ENCODE measurements at places on chromosomes 4 and X.

DNA sequence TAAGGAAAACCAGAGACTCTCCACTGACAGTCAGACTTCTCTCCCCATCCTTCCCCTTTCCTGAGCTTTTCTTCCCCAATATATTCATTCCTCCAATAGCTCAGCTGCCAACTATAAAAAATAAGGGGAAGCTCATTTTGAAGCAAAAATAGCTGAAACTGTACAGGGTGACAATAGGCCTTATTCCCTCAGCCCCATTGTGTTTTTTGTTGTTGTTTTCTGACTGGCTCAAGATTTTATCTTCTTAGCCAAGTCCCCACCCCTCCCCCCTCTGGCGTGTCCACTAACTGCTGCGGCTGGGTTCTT is 26.2 kb downstream of the PRPS1 start:
- DNase-seq, result no peak

- no peak for DNase-seq
Measured at GRCh38 chr4:162237676-162238075, 73.9 kb upstream of the FSTL5 start.

- no peak for DNase-seq
Measured at GRCh38 chr4:31793907-31794306, 1073.7 kb downstream of the PCDH7 start.

DNA sequence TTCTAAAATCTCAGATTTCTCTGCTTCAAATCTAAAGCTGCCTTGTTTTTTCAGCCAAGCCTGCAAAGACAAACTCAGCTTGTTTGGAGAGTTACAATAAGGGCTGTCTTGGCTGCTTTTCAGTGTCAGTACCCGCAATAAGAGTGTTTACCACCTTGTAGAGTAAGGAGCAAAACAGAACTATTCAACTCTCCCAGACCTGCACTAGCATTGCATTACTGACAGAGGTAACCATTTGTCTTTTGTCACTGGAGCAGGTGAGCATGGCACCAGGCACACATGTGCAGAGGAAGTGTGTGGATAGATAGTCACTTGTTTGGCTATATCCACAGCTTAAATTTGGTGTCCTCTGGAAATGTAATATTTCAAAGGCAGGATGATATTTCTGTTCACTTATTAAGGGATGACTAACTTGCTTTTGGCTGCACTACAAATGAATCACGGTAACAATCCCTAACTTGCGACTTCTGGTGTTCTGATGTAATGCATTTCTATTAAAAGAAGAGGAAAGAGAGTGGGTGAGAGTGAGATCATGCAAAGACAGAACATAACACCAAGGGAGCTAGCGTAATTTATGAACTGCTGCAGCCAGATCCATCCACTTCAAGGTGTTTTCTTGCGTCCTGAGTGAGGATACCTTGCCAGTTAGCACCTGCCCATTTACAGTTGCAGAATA is 38.6 kb downstream of the PTCHD1 start:
- peak; percentile 86 for DNase-seq

DNA sequence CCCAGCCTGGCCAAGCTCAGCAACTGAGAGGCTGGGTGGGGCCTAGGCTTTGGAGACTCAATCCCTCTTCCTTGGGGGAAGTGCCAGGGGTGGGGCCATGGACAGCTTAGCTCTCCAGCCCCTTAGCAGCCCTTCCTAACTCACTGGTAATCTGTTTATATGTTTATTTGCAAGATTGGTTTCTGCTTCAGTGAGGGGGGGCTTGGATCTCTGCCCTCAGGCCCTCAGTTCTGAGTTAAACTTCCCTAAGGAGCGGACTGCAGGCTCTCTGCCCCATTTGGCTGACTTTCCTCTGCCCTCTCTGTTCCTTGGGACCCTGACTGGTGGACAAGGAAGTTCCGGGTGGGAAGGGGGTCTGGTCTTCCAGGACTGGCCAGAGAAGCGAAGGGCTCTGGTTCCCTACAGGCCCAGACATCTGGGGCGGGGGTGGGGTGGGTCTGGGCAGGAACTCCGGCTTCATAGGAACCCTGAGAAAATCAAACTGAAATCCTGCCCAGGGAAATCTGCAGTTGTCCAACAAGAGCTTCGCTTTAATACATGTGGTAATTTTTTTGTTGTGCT is 51.4 kb downstream of the NALF2 start:
- no peak for DNase-seq

- DNase-seq, result no peak
Measured at GRCh38 chr4:127182687-127183086, 450.1 kb upstream of the INTU start.

DNA sequence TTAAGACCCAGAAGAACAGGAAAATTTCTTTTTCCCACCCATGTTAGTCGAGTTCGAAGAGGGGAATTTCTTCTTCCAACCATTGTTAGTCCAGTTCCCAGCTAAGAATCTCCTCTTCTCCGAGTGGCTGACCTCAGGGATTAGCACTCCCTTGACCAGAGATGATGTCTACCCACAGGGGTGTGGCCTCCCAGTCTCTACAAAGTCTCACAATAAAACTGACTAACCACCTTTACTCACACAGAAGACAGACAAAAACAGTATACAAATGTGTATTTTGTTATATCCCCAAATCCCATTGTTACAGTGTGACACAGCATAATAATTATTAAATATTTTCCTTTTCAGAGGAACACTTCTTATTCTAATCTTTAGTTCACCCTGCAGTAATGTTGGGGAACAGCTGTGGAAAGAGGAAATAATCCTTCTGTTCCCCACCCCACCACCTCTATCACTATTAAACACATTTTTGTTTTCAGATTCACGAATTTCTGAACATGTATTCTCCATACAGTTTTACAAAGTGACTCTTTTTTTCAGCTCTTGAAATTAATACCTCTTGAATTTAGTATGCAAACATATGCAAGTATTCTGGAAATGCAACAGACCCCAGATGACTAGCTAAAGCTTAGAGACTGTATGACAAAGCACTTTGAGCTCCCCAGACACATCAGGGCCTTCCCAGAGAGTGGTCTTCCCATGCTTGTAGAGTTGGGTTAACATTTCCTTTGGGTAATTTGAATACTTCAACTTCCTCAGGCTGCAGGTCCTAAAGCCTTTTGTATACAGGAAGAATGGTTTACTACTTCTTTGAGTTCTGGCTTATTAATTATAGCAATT is 62.5 kb upstream of the NFKB1 start:
- DNase-seq, result peak; percentile 81

- peak; percentile 51 for DNase-seq
Measured at GRCh38 chrX:66680451-66680850, 41.6 kb upstream of the EDA2R start.

DNA sequence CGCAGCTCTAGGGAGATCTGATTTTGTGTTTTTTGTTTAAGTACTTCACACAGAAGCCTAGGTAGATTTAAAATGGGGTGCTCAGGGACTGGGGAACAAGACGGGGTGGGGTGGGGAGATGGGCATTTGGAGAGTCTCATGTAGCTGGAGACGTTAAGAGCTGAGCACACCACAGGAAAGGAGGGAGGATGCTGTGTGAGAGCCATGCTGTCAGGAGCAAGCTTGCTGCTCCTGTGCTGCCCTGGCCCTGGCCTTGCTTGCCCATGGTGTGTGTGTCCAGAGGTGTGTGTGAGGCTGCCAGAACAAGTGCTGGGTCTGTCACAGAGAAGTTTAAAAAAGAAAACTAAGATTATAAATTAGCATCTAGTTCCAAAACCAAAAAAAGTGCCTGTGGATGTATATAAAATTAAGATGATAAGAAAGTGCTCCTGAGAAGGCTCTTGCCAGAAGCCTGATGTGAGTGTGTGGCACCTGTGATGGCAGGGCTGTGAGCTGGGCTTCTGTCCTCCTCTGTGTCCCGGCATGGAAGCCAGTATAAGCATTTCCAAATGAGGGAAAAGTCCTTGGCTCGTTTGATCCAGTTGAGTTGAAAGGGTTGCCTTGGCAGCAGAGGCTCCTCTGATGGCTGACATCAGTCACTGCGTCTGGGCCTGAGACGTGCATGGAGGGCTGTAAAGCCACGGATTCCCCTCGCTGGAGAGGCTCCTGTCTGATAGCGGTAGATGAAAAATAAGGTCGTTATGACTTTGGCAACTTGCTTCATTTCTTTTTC is 63.5 kb downstream of the NELFA start:
- no peak for DNase-seq

- peak; percentile 46 for DNase-seq
Measured at GRCh38 chr4:147793569-147794313, 61.9 kb downstream of the ARHGAP10 start.

- peak; percentile 51 for DNase-seq
Measured at GRCh38 chr4:72489267-72489666, 79.8 kb downstream of the ADAMTS3 start.
